ENCODE measurements at places on chromosomes 7 and 10. TPM values are rescaled to one million over a fixed set of nuclear protein-coding genes. Genes with fewer than 3 reads are reported as not detected.

DNA sequence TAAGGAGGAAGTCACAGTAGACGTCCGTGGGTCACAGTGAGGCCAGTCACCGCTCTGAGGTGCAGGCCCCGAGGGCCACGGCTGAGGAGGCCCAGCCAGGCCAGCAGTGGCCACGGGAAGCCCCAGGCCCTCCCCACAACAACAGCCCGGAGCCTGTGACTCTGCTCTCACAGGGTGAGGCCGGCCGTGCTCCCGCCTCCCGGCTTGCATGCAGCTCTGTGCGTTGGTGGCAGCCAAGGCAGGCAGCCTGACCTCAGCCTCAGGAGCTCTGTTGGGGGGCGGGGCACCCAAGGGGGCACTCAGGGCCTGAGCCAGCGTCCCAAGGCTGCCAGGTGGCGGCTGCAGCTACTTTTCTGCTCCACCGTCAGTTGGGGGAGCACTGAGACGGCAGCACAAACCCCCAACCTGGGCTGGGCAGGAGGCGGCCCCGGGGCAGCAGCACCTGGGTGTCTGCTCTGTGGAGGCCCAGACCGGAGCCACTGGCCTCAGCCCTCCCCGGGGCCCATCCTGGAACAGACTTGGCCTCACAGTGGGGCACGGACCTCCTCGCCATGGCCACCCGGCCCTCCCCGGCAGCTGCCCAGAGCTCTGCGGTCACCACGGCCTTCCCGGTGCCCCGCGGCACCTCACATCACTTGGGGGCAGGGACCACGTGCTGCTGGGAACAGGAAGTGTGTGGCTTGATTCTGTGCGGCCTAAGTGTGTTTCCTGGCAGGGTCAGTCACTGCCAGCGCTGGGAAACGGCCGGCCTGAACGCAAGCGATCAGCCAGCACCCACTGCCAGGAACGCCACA is 13.3 kb downstream of the CYP2W1 start:
- no peaks in the 10 kb centered on the region for H3K27me3 ChIP-seq
- no peak for DNase-seq
- H3K27ac ChIP-seq, result no peak overlapping the region
- no peaks in the 10 kb centered on the region for H3K36me3 ChIP-seq
- H3K4me3 ChIP-seq, result no peak overlapping the region

DNA sequence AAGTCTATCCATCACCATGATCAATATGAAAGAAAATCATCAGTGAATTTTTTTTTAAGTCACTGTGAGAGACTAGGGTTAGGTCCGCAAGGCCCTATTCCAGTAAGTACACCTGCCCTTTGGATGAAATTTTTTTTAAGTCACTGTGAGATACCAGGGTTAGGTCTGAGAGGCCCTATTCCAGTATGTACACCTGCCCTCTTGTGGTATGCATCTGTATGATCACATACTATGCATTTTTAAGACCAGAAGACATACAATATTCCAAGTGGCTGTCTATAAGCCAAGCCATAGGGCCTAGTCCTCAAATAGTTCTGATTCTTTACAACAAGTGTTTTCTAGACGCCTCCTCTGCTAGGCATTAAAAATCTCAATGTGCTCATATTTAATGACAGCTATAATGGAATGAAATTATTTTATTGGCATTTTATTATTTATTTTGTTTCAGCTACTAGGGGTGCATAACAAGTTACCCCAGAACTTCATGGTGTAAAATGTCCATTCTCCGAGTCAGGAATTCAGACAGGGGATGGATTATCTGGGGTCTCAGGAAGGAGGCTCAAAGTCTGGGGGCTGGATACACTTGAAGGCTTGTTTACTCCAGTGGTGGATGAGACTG is 53.1 kb downstream of the TEX36 start:
- no peaks in the 10 kb centered on the region for H3K4me1 ChIP-seq
- no peak overlapping the region for H3K27ac ChIP-seq
- H3K36me3 ChIP-seq, result no peaks in the 10 kb centered on the region

DNA sequence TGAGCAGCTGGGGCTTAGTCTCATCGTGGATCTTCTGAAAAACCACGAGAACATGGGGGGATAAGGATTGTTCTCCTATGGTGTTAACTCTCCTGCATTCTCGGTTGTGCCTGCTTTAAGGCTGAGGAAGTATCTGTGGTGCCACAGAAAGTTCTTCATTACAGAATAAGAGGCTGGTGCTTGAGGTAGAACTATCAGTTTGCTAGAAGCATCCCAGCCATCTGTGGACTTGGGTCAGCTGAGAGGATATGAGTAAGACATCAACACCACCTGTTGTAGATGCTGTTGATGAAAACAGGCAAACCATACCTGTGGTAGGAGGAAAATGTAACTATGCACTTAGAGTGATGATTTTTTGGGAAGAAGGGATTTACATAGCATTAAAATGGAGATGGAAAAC is 416.6 kb downstream of the PHTF2 start:
- H3K4me3 ChIP-seq, result no peak overlapping the region
- no peaks in the 10 kb centered on the region for H3K36me3 ChIP-seq
- no peaks in the 10 kb centered on the region for H3K4me1 ChIP-seq
- H3K27ac ChIP-seq, result no peak overlapping the region
- peaks cover 7% of the 10 kb centered on the region for H3K27me3 ChIP-seq

Gene TMUB1
- 67.3 TPM for total RNA-seq

GRCh38 chr10:62442894-62443669 is 68.9 kb downstream of the ZNF365 start:
- H3K4me3 ChIP-seq, result no peak overlapping the region
- H3K27ac ChIP-seq, result no peak overlapping the region
- H3K4me1 ChIP-seq, result no peaks in the 10 kb centered on the region

- no peak overlapping the region for H3K27ac ChIP-seq
- H3K36me3 ChIP-seq, result no peaks in the 10 kb centered on the region
- H3K4me3 ChIP-seq, result no peak overlapping the region
- peaks cover 5% of the 10 kb centered on the region for H3K4me1 ChIP-seq
Observed at GRCh38 chr7:22181663-22182062, 175.3 kb downstream of the RAPGEF5 start.
